KBM-7 (cell line): ENCODE measurements at places on chromosomes 16 and 17.

GRCh38 chr17:73490851-73491250 is 153.4 kb downstream of the SDK2 start:
- no peak for DNase-seq

DNA sequence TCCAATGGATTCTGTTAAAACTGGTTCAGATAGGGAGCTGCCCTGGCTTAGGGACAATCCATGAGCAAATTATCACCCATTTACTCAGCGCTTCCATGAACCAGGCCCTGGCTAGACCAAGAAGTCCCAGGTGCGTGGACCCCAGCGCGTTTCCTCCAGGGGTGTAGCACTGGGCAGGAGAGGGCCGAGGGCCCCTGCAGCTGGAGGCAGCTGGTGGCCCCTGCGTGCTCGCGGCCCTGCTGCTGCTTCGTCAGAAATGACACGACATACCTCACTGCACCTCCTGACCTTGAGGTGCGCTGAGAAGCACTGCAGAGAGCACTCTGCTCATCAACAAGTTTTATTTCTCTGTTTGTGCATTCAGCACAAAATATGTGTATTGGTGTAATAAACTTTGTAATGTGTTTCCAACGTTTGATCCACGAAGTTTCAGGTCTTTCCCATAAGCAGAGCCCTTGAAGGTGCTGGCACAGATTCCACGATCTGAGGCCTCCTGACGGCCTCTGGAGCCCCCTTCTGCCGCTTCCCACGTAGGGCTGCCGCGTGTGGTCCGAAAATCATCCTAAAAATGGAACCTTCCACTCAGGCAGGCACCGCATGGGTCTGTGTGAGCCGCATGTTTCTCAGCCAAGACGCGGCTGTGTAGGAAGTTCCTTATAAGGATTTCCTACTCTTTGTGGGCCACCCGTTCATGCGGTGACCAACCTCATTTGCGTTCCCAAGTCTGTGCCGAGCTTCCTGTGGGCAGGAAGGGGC is 50.8 kb upstream of the ZCCHC14 start:
- DNase-seq: peak; percentile 57

- DNase-seq: no peak
Observed at GRCh38 chr16:18933501-18933900, 7.3 kb upstream of the SMG1 start.

GRCh38 chr17:47257651-47258339 is 4.2 kb downstream of the ITGB3 start:
- peak; percentile 74 for DNase-seq

GRCh38 chr17:61175298-61176142 is 224.1 kb upstream of the TBX2 start:
- DNase-seq: peak; percentile 3

GRCh38 chr16:67372664-67373063 is 20.6 kb downstream of the TPPP3 start:
- peak; percentile 40 for DNase-seq

- DNase-seq: no peak
Observed at GRCh38 chr17:42690596-42690995, 8.3 kb downstream of the CNTNAP1 start.

DNA sequence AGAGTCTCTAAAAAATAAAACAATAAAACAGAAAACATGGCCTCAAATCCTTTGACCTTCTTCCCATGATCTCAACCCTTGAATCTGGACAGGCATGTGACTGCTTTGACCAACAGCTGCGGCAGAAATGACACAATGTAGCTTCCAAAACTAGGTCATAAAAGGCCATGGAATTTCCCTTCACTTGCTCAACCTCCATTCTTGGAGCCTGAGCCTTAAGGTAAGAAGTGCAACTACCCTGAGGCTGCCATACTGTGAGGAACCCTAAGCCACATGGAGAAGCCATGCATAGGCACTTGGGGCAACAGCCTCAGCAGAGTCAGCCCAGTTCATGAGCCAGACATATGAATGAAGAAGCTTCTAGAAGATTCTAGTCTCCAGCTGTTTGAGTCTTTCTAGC is 75.7 kb upstream of the BRD7 start:
- DNase-seq: no peak

- DNase-seq: no peak
Observed at GRCh38 chr17:36069136-36069535, 5.1 kb downstream of the CCL18 start.

GRCh38 chr16:48870141-48870540 is 260.2 kb upstream of the N4BP1 start:
- DNase-seq: no peak

DNA sequence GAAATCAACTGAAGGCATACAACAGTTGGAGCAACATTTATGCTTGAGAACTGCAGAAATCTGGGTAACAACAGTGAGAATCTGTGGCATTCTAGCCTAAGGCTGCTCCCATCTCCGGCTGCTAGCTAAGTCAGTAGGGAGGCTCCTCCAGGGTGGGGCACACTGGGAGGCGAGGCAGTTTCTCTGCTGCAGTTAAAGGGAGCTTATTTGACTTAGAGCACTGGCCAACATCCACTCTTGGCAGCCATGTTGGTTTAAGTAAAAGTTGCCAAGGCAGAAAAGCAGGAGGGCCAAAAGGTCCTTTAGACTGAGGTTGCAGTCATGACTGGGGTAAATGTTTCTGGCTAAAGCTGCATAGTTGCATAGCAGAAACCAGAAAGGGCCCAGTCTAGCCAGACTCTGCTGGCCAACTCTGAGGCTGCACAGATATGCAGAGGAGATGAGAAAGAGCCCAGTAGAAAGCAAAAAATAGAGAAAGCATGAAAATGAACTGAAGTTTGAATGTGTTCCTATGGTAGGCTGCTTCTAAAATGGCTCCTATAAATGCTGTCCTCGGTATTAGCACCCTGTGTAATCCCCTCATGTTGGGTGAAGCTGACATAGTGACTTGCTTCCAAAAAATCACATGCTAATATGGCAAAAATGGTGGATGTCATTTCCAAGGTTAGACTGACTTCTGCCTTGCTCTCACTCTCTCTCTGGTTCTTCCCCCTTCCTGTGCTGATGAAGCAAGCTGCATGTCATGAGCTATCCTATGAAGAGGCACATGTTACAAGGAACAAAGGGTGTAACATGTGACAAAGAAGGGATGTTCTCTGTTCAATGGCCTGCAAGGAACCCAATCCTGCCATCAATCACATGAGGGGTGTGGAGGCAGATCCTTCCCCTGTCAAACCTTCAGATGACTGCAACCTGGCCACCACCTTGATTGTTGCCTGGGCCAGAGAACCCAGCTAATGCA is 3.7 kb upstream of the C16orf78 start:
- no peak for DNase-seq

GRCh38 chr17:14301279-14302090 is 604 bp downstream of the HS3ST3B1 start:
- no peak for DNase-seq

- DNase-seq: no peak
Observed at GRCh38 chr16:81612351-81613163, 166.5 kb upstream of the PLCG2 start.

- DNase-seq: no peak
Observed at GRCh38 chr16:53837426-53837825, 133.5 kb downstream of the FTO start.

DNA sequence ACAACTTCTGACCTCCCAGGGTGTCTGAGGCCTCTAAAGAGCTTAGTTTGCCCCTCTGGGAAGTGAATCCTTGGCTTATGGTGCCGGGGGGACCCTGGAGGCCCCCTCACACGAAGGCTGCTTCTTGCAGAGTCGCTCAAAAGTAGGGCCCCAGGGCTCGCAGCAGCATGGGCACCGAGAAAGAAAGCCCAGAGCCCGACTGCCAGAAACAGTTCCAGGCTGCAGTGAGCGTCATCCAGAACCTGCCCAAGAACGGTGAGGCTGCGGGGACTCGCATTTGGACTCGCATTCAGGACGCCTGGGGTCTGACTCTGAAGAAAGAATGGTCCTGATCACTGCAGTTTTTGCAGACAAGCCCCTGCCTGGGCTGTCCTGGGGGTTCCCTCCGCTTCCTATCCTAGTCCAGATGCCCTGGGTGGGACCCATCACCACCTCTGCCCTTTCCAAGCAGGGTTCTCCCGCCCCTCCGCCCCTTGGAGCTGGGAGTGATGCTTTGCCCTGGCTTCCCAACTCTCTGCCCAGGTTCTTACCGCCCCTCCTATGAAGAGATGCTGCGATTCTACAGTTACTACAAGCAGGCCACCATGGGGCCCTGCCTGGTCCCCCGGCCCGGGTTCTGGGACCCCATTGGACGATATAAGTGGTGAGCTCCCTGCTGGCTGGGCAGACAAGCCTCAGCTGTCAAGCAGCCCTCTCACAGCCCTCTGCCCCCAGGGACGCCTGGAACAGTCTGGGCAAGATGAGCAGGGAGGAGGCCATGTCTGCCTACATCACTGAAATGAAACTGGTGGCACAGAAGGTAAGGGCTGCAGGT is 698 bp downstream of the ACBD4 start:
- DNase-seq: no peak

DNA sequence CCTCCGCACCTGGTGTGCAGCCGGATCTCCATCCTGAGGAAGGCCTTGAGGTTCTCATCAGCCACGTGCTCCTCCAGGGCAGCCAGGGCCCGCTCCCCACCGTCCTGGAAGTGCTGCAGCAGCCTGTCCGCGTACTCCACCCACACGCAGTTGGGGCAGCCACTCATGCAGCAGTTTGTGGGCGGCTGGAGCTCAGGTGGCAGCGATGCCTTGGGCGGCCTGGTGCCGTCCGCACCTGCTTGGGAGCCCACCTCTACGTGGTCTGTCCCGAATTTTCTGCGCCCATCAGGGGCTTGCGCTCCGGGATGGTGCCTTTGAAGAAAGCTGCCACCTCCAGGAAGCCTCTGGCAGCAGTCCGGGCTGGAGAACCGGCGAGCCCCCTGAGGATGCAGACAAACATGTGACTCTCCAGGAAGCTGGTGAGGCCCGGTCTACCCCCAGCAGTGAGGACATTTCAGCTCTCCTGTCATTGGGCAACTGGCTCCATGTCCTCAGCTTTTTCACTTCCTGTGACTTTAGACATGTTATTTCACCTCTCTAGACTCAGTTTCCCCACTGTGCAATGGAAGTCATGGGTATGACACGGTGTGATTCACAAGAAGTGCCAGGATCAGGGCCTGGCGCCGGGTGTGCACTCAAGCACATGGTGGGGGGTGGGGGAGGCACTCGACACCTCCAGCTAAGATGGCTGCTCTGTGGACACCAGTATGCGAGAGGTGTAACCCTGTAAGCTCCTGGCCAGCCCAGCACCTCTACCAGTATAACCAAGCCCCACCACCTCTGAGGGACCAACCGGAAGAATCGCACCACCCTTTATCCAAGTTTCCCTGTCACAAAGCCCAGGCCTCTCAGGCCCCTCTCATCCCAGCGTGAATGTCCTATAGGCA is 957 bp downstream of the OXLD1 start:
- DNase-seq: peak; percentile 39

- DNase-seq: no peak
Observed at GRCh38 chr17:44464037-44464436, 39.2 kb downstream of the GPATCH8 start.

GRCh38 chr16:57591086-57591869 is 37.2 kb upstream of the ADGRG1 start:
- peak; percentile 91 for DNase-seq

DNA sequence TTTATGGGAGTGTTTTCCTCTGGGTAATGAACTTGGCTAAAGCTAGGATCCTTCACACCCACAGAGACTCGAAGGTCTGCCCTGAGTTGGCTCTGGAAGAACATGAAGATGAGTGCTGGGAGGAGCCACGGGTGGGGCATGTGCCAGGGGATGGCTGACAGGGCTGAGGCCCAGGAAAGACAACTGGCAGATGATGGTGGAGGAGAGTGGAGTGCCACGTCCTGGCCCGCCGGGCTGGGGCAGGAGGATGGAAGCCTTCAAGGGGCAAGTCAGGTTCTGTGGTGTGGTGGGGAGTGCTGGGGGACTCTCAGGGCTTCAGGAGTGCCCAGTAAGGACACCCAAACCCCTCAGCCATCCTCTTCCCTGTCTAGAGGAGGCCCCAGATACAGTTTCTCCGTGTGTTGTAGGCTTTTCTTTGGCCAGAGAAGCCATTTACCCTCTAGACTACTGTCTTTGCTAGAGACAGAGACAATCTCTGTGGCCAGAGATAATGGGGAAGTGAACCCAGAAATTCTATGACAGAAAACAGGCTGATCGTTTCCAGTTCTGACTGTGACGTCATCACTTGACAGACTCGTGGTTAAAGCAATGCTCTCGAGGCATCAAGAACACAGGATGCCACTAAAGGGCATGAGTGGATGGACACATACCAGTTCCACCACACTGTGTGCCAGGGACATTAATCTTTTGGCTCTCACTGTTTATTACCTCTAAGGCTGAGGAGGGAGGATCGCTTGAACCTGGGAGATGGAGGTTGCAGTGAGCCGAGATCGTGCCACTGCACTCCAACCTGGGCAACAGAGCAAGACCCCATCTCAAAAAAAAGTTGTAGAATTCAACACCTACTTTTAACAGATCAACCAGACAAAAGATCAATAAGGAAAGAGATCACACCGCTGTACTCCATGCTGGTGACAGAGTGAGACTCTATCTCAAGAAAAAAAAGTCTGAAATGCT is 18.6 kb upstream of the SLC5A10 start:
- no peak for DNase-seq

DNA sequence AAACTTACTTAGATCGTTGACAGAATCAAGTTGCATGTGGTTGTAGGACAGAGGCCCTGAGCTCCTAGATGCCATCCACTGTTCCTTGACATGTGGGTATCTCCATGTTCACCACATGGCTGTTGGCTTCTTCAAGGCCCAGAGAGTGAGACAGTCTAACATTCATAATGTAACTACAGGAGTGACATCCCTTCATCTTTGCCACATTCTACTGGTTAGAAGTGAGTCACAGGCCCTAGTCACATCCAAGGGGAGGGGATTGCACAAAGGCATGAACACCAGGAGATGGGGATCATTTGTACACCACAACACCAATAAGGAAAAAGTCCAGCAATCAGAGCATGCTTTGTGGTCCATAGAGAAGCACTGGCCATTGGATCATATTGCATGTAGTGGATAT is 56.6 kb downstream of the WSCD1 start:
- DNase-seq: no peak

DNA sequence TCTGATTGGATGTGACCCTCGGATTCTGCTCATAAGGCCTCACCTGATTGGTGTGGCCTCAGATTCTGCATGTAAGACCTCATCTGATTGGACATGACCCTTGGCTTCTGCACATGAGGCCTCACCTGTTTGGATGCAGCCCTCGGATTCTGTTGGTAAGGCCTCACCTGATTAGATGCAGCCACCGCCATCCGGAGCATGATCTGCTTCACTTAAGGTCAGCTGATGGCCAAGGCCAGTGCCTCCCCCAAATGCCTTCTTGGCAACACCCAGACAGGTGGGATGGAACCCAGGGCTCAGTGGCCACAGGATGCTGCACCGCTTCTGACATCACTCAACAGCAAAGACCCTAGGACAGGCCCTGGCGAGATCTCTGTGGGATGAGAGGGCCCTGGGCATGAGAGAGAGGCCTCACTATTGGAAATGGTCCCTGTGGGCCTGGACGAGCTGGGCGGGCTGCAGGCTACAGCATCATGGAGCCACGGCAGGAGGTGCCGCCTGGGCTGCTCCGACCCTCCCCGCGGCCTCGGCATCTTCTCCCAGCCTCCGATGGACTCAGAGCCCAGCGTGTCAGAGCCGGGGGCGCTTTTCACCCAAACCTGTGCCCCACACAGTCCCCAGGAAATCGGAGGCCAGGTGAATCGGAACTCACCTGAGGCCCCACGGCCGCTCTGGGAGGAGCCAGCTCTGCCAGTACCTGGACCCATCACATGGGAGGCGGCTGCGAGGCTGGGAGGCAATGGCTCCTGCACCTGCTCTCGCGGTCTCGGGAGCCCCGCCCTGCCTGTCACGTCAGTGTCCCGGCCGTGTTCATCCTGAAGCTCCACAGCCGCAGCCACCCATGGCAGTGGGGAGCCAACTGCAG is 60.9 kb upstream of the ZNF469 start:
- DNase-seq: no peak

GRCh38 chr17:62597920-62598319 is 29.6 kb upstream of the MRC2 start:
- no peak for DNase-seq

GRCh38 chr17:57559226-57559625 is 185.9 kb downstream of the CCDC182 start:
- no peak for DNase-seq
